ENCODE measurements at places on chromosomes 6 and 20.

DNA sequence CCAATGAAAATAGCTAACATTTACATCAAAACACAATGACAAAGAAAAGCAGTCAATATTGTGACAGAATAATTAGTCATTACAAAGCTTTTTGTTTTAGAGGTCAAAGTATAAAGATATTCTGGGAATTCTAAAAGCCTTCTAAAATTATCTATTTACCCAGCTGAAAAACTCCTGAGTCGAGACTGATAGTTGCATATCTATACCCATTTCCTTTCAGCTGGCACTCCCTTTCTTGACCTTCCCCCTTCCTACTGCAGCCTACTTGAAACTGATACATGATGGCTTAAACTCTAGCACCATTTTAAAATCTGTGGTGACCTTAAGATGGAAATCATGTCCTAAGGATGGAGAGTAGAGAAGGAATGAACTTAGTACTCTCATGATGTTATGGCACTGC lies 38.6 kb downstream of the LMBRD1 start:
- no peak for DNase-seq

DNA sequence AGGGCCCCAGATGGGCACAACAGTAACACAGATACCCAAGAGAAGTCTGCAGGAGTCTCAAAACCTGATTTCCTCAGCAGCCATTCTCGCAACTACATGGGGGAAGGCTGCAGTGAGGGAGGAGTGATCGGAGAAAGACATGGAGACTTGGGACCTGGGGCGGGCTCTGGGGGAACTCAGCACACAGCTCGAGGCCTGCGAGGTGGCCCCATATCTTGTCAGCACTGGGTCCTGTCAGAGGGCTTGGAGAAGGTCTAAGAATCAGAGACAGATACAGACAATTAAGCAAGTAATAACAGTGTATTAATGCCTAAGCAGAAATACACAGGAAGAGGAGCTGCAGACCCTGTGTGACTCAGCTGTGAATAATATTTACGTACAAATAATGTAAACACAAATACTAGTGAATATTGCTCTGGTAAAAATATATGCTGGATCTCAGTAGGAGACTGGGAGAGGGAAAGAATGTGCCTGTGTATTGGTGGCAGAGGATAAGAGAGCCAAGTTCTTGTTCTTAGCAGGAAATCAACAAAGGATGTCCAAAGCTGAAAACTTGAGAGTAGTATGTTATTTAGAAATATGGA lies 336.2 kb downstream of the ZFAND3 start:
- no peak for DNase-seq

GRCh38 chr6:88044530-88044929 lies 3.1 kb upstream of the SPACA1 start:
- DNase-seq = no peak

- DNase-seq = no peak
Observed at GRCh38 chr6:38164671-38165108, 345.2 kb downstream of the ZFAND3 start.

DNA sequence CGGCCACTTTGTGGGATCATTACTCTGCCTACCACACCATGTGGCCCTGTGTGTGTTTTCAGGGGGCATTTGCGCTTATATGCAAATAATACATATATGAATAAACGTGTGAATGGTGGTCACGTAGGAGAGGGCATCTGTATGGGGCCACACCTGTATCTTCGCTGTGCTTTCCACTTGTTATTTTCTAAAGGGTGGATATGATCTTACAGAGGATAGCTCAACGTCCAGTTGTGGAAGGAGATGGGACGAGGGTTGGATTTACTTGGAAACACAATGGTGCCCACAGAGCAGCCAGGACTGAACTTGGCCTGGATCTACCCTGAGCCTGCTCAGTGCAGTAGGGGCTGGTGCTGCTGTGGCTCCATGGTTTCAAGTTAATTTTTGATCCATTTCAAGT lies 93.3 kb downstream of the YTHDF1 start:
- DNase-seq = no peak

DNA sequence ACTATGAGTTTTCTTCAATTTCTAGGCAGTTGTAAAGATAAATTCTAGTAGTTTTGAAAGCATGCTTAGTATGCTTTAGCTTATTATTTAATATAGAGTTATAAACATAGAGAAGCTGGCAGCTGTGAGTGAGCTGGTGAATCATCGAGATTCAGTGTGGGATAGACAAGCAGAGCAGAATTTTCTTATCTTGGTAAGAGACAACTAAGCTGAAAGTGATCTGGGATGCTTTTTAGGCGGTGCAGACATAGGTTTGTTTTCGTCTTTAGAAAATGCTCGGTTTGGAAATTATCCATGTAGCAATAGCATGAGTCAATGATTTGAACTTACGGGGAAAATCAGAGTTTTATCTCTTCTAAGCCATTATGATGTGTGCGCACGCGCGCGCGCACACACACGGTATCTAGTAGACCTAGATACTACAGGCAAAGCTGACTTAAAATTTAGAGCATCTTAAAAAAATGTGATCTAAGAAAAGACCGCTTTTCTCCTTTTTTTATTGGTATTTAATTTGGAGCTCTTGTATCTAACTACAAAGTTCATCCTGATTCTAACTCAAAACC lies 128.3 kb upstream of the MAP3K7 start:
- DNase-seq = no peak

- no peak for DNase-seq
Observed at GRCh38 chr6:52739627-52740026, 23.6 kb downstream of the GSTA2 start.

- DNase-seq = no peak
Observed at GRCh38 chr20:3727401-3728021, 5.0 kb upstream of the HSPA12B start.

GRCh38 chr20:62961310-62961783 lies 8.8 kb downstream of the SLC17A9 start:
- DNase-seq = no peak

GRCh38 chr20:50191065-50191543 lies 474 bp downstream of the CEBPB start:
- DNase-seq = peak; percentile 66

DNA sequence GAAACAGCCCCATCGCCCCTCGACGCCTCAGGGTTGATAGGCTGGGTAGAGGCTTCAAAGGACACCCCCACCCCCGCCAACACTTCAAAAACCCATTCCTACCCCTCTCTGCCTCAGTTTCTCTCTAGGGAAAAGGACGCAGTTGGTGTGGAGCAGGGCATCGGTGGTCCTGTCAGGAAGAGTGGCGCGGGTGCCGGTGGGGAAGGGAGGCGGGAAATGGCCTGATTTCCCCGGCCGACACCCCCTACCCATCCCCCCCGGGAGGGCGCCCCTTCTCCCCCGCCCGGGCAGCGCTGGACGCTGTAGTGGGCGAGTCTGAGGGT lies 367 bp downstream of the NRSN2 start:
- no peak for DNase-seq

GRCh38 chr6:81938014-81938856 lies 185.8 kb upstream of the TENT5A start:
- no peak for DNase-seq

DNA sequence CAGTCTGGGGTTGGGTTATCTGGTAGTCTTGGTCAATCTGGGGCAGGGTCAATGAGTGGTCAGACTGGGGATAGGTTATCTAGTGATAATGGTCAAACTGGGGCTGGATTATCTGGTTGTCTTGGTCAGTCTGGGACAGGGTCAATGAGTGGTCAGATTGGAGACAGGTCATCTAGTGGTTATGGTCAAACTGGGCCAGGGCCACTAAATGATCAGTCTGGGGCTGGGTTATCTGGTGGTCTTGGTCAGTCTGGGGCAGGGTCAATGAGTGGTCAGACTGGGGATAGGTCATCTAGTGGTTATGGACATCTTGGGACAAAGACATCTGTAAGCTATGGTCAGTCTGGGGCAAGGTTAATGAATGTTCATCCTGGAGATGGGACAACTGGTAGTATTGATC lies 28.5 kb upstream of the BPIFA2 start:
- no peak for DNase-seq

GRCh38 chr6:129105793-129106192 lies 222.9 kb downstream of the LAMA2 start:
- DNase-seq = no peak

DNA sequence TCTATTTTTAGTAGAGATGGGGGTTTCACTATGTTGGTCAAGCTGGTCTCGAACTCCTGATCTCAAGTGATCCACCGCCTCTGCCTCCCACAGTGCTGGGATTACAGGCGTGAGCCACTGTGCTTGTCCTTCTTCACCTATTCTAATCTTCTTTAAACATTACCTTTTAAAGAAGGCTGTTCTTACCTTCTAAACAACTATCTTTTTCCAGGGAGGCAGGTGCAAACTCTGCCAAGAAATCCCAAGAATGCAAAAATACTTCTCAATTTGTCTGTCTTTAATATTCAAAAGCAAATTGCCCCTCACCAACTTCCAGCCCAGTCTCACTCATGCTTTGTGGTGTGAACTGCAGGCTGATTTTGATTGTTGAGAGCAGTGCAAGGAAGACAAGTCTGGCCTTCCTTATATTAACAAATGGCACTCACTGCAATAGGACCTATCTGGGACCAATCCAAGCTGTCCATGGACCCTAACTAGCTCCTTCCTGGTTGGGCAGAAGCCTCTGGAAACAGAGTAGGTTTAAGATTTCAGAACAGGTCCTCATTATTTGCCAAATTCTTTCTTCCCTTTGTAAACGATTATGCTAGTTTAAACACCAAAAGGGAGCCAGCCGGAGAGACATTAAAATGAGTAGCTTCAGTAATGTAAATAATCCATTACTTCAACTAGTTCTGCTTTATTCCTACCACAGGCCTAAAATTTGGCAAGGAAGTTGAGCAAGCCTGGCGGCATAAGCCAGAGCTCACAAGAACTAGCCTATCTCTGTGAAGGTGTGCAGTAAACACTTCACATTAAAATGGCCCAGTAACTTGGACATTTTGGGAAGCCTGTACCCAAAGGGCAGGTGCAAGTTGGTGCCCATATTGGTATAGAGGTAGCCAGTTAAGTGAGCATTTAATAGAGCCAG lies 1.6 kb downstream of the SCAND1 start:
- DNase-seq = peak; percentile 9

- DNase-seq = no peak
Observed at GRCh38 chr6:36655085-36655724, 23.3 kb upstream of the CDKN1A start.

- no peak for DNase-seq
Observed at GRCh38 chr6:142501795-142502194, 200.0 kb downstream of the ADGRG6 start.

GRCh38 chr6:114154812-114155211 lies 183.9 kb upstream of the HDAC2 start:
- DNase-seq = no peak

DNA sequence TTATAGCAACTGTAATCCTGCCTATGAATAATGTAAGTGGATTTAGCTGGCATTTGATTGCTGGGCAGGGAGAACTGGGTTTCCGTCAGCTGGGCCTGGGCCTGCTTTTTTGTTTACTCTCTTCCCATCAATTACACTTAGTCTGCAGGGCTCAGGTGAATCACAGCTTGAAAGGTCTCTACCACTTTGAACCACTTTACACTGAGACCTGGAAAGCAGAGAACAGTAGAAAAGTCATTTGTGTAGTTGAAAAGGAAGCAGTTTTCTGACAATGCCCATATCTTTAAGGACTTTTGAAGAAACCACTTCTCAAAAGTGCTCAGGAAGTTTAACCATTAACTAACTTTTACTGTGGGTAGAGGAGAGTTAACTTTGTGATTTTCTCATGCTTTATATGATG lies 315.4 kb upstream of the SASH1 start:
- peak; percentile 4 for DNase-seq

DNA sequence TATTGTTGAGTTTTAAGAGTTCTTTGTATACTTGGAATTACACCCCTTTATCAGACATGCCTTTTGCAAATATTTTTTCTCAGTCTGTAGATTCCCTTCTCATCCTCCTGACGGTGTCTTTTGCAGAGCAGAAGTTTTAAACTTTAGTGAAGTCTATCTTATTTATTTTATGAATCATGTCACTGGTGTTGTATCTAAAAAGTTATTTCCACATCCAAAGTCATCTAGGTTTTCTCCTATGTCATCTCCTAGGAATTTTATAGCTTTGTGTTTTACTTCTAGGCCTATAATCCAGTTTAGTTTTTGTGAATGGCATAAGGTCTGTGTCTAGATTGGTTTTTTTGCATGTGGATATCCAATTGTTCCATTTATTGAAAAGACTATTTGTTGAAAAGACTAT lies 271.3 kb downstream of the KIF16B start:
- DNase-seq = no peak

GRCh38 chr20:12554426-12554825 lies 454.3 kb upstream of the SPTLC3 start:
- DNase-seq = no peak

GRCh38 chr20:905396-905961 lies 10.7 kb downstream of the ANGPT4 start:
- DNase-seq = no peak

- no peak for DNase-seq
Observed at GRCh38 chr6:165218829-165219228, 90.6 kb downstream of the C6orf118 start.

- no peak for DNase-seq
Observed at GRCh38 chr20:58596244-58596643, 54.8 kb upstream of the STX16 start.

- no peak for DNase-seq
Observed at GRCh38 chr6:156795825-156796224, 18.6 kb downstream of the ARID1B start.

- no peak for DNase-seq
Observed at GRCh38 chr20:51467956-51468626, 74.4 kb downstream of the NFATC2 start.

GRCh38 chr6:168581706-168582105 lies 140.7 kb downstream of the SMOC2 start:
- no peak for DNase-seq

DNA sequence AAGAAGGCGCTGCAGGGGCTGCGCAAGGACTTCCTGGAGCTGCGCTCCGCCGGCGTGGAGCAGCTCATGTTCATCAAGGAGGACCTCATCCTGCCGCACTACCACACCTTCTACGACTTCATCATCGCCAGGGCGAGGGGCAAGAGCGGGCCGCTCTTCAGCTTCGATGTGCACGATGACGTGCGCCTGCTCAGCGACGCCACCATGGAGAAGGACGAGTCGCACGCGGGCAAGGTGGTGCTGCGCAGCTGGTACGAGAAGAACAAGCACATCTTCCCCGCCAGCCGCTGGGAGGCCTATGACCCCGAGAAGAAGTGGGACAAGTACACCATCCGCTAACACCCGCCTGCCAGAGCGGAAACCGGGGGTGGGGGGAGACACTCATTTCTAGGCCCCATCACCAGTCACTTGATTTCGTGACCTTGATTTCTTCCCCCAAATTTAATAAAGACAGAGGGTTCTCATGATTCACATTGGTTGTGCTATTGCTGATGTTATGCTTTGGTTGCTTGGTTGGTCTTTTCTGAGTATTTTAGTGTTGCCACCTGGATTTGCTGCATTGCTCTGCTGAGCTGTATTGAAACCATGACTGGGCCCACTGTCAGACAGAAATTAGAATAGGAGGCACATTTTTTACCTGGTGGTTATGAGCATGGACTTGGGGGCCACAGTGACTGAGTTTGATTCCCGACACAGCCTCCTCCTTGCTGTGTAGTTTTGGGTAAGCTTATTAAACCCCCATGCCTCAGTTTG lies 1.5 kb downstream of the FAM50B start:
- DNase-seq = no peak

Measured in NCI-H345 (cell line).